ENCODE measurements at places on chromosomes 6 and 20.

DNA sequence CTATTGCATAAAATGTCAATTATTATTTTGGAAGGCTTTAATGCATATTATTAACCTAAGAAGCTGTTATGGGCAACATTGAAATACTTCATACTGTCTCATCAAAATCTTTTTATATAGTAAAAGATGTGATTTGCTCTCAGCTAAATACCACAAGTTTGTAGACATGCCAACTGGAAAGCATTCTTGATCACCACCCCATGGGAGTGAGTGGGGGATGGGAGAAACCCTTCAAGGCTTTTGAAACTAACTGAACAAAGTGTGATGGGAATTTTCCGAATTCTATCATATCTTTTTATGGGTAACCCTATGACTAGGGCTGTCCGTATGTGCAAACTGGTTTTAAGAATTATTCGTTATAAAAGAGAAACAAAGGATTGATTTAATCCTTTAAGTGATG, 377.3 kb upstream of the JAG1 start:
- no peak for DNase-seq

GRCh38 chr6:44868910-44869309, 459.2 kb upstream of the RUNX2 start:
- DNase-seq, result no peak

DNA sequence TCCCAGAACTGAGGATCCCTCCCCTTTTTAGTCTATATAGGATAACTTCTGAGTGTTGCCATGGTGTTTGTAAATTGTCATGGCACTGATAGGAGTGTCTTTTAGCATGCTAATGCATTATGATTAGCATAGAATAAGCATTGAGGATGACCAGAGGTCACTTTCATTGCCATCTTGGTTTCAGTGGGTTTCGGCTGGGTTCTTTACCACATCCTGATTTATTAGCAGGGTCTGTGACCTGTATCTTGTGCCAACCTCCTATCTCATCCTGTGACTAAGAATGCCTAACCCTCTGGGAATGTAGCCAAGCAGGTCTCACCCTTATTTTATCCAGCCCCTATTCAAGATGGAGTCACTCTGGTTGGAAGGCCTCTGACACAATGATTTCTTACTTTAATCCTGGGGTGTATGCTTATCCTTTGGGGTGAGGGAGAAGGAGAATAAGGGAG, 19.6 kb downstream of the WFDC2 start:
- no peak for DNase-seq

- DNase-seq, result no peak
Measured at GRCh38 chr20:54017846-54018245, 52.5 kb downstream of the BCAS1 start.

DNA sequence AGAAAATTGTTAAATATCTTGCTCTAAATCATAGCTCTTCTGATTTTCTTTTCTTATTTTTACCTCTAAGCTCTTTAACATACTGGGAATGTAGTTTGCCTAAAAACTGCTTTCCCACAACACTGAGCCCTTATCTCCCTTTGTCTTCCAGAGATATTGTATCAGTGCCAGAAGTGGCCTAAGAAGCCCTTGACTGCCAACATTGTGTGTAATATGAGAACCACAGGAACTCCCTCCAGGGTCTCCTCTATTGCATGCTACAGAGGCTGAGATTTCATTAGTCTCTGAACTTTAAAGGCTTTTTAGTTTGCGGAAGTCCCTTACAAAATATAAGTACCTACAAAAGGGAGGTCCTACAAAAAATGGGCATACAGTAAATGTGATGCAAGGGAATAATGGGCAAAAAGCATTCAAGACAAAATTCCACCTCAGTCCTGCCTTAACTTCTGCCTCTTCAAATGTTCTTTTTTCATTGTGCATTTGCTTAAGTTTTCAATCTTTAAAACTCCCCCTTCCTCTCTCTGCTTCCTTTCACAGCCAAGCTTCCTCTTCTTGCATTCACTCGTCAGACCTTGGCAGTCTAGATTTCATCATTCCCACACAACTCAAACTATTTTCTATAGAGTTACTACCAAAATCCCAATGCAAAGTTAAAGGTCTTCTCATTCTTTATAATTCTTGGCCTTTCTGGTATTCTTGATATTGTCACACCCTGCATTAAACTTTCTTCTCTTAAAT, 76.5 kb downstream of the ADGRG6 start:
- DNase-seq, result no peak

GRCh38 chr6:121338366-121338765, 4.1 kb upstream of the TBC1D32 start:
- DNase-seq, result no peak

DNA sequence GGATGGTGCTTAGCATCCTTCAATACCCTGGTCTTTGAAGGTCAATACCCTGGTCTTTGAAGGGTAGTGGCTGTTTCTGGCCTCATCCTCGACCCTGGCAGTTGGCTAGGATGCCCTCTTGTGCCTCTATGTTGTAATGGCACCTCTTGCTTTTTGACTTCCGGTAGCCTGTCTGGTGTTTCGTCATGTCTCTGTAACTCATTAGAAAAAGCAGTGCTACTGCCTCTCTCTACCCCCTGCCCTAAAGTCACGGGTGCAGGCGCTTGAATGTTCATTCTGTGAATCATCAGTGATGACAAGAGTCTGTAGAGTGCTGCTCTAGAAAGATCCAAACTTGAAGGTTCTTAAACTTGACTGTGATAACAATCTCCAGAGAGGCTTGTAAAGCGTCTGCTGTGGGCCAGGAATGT, 28.3 kb downstream of the RSPO4 start:
- DNase-seq, result peak; percentile 1

GRCh38 chr20:60589623-60590022, 631.4 kb downstream of the CDH26 start:
- DNase-seq, result no peak

GRCh38 chr6:130034378-130035146, 16.2 kb downstream of the L3MBTL3 start:
- DNase-seq, result no peak

GRCh38 chr6:130282234-130282995, 59.7 kb upstream of the SAMD3 start:
- no peak for DNase-seq

- no peak for DNase-seq
Measured at GRCh38 chr6:123655521-123656306, 19.0 kb upstream of the TRDN start.

DNA sequence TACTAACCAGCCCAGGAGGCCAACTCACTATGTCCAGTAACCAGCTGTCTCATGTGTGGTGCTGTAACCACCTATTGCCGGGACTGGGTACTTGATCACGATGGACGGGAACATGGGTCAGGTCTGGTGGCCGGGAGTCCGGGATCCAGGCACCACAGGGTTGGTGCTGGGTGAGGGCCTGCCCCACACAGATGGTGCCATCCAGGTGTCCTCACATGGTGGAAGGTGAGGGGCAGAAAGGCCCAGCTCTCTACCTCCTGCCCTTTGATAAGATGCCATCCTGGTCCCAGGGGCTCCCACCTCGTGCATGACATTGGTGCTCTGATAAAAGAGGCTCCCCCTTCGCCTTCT, 116.3 kb downstream of the TAF4 start:
- no peak for DNase-seq

GRCh38 chr6:138403324-138403800, 661 bp upstream of the HEBP2 start:
- DNase-seq, result peak; percentile 6

- no peak for DNase-seq
Measured at GRCh38 chr20:10978713-10979112, 304.9 kb upstream of the JAG1 start.

DNA sequence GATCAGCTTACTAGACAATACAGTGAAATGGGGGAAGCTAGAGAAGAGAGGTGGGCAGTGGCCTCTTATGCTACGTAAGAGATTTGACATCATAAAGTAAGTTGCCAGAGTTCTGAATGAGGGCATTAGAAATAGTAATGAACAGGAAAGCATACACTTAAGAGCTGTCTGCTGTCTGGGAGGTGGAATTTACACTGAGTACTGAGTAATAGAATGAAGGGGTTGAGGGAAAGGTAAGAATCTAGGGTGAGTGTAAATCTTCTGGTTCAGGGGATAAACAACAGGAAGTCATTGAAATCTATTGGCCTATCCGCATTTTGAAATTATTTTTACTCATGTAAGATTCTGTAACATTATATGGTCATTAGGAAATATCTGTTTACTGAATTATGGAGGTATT, 35.8 kb downstream of the HLA-DMB start:
- no peak for DNase-seq

DNA sequence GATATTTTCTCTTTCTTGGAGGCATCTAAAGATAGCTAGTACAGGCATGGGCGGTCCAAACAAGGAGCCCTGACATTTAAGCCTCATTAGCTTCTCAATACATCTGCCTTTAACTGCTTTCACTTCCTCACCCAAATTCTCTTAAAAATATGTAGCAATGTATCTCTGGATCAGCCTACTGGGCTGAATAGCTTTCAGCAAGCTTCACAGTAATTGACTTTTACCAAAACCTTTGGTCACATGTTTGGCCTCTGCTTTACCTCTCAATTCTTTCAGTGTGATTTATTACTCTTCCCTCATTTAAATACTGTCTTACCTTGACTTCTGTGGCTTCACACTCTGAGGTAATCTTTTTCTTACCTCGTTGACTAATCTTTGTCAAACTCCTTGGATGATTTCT, 1618.1 kb downstream of the GRIK2 start:
- no peak for DNase-seq

DNA sequence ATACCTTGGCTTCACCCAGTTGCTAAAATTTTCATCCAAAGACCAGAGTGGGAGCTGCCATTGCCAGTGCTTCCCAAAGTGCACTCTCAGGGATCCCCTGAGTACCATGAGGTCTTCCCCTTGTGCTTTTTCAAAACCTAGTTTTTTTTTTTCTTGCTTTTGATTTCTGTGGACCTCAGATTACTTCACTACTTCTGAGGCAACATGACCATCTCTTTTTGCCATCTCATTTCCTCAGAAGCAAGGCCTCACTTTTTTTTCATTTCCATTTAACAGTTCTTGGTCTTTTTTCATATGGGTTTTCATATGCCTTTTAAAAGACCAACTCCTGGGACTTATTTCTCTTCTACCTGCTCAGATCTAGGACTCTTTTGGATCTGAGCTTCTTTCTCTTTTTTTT, 64.1 kb upstream of the MMS22L start:
- no peak for DNase-seq

- peak; percentile 1 for DNase-seq
Measured at GRCh38 chr6:160137989-160138835, 16.6 kb downstream of the SLC22A1 start.

DNA sequence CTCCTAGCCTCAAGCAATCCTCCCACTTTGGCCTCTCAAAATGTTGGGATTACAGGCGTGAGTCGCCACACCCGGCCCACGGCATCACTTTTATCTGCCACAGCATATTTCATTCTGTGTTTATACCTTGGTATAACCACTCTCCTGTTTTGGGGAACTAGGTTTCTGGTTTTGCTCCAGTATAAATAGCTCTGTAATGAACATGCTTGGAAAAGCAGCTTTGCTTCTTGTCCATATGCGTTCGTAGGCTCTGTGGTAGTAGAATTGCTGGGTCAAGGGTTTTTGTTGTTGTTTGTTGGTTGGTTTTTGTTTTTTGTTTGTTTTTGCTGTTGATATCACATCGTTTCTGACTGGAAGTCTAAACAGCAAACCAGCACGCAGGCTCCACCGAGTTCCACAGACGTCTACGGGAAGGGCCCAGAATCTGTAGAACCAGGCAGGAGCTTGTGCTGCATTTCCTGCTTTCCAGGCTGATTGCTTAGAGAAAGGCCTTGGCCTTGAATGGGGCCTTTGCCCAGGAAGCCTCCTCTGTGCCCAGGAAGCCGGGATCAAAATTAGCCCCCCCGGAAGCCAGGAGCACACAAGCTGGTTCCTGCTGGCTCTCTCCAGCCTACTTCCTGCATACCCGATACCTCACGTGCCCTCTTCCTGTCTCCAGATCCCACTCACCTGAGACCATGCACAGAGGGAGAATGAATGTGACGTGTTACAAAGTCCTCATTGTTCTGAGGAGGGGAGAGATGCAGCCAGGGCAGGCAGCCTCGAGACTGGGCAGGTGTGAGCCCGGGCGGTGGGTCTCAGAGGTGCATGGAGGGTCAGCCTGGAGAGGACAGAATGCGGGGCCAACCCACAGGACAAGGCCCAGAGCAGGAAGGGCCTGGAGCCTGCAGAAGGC, 34.7 kb downstream of the AAR2 start:
- DNase-seq, result no peak

- peak; percentile 13 for DNase-seq
Measured at GRCh38 chr20:38805502-38805957, at the start of gene PPP1R16B. Gene PPP1R16B (plus strand): TSS chr20:38805697. CDS start chr20:38835926, 30,229 bp downstream.

DNA sequence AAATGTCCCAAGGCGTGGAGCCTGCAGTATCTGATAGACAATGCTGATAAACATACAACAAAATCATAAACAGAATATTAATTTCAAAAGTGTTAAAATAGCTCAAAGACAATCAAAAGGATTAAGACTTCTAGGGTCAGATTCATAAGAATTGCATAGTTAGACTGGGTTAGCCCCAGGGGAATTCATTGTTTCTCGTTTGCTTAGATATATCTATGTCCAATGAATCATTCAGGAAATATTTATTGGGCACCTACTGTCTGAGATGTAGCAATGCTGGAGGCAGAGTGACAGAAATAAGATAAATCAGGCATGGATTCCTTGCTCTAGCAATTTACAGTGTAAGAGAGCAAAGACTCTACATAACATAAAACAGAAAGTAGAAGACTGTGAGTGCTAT, 124.4 kb upstream of the PRL start:
- DNase-seq, result no peak

- DNase-seq, result no peak
Measured at GRCh38 chr6:21102624-21103023, 490.9 kb upstream of the SOX4 start.

GRCh38 chr6:75842191-75842590, 93.2 kb downstream of the MYO6 start:
- no peak for DNase-seq

GRCh38 chr6:107354451-107354850, 104.9 kb downstream of the PDSS2 start:
- DNase-seq, result no peak

DNA sequence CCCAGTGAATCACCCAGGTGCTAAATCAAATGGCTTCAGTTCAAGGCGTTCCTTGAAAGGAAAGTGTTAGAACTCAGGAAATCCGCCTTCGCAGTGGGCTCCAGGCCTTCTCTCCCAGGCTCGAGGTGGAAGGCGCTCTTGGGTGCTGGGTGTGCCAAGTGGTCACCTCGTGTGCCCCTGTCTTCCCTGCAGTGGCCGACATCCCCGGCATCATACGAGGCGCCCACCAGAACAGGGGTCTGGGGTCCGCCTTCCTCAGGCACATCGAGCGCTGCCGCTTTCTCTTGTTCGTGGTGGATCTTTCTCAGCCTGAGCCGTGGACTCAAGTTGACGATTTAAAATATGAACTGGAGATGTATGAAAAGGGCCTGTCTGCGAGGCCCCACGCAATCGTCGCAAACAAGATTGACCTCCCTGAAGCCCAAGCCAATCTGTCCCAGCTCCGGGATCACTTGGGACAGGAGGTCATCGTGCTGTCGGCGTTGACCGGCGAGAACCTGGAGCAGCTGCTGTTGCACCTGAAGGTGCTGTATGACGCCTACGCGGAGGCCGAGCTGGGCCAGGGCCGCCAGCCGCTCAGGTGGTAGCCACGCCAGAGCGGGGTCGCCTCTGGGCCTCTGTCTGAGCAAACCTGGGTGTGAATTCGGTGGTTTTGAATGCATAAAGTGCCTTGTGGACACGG, 17.8 kb downstream of the MTG2 start:
- no peak for DNase-seq
